ENCODE measurements at places on chromosomes 11 and 22.

DNA sequence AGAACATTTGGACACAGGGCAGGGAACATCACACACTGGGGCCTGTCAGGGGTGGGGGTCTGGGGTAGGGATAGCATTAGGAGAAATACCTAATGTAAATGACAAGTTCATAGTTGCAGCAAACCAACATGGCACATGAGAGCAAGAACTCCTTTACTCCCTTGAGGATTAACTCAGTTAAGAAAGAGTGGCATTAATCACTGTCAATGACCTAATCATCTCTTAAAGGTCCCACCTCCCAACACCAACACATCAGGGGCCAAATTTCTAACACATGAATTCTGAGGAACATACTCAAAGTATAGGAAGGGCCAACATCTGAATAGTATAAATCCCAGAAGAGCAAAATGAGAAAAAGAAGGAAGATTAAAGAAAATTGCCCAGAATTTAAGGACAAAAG, 272.9 kb downstream of the SWAP70 start:
- DNase-seq, result no peak

DNA sequence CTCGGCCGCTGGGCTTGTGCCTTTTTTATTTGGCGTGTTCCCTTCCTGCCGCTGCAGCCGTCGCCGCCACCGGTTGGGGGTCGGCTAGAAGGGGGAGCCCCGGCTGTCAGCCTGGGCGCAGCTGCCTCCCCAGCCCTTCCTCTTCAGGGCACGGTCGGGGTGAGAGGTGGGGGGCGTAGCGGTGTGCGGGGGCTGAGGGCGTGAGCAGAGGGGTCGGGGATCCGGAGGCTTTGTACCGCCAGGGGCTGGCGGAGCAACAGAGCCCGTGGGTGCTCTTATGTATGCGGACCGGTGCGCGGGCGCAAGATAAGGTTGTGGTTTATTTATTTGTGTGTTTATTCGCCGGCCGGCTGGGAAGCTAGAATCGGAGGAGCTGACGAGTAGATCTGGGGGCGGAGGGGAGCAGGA, 477 bp downstream of the ZBTB16 start:
- no peak for DNase-seq

DNA sequence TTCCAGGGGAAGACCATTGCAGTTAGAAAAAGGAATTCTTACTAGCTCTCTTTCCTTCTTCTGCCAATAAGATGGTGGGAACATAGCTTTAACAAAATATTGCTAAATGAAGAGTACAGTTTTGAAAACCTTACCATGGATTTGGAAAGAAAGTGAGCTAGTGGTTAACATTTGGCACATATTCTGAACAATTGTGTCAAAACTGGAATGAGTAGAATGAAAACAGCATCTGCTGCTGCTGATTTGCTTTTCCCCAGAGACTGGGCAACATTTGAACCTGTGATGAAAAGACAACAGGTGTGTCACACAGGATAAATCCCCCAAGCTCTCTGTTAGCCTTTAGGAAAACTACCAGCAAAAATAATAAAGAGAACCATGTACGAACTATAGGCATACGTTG, 761.4 kb downstream of the KCNA4 start:
- no peak for DNase-seq

DNA sequence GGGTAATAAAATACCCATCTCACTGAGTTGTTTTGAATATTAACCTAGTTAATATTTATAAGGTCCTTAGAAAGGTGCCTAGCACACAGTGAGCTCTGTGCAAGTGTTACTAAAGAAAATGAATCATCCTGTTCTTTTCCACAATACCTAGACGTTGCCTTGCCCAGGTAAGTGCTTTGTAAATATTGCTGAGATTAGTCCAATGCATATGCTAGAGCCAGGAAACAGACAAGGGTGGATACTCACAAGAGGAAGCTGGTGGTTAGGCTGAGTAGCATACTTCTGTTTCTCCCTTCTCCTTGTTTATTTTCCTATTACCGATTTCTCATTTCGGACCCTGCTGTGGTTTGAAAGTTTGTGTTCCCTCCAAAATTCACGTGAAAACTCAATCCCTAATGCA, 58.1 kb upstream of the BARX2 start:
- no peak for DNase-seq

GRCh38 chr11:6733326-6734275, 38.2 kb downstream of the OR2AG2 start:
- DNase-seq, result no peak

- peak; percentile 56 for DNase-seq
Observed at GRCh38 chr11:85748455-85748891, 62.5 kb downstream of the SYTL2 start.

GRCh38 chr22:16803255-16803917, 21.8 kb downstream of the XKR3 start:
- no peak for DNase-seq

DNA sequence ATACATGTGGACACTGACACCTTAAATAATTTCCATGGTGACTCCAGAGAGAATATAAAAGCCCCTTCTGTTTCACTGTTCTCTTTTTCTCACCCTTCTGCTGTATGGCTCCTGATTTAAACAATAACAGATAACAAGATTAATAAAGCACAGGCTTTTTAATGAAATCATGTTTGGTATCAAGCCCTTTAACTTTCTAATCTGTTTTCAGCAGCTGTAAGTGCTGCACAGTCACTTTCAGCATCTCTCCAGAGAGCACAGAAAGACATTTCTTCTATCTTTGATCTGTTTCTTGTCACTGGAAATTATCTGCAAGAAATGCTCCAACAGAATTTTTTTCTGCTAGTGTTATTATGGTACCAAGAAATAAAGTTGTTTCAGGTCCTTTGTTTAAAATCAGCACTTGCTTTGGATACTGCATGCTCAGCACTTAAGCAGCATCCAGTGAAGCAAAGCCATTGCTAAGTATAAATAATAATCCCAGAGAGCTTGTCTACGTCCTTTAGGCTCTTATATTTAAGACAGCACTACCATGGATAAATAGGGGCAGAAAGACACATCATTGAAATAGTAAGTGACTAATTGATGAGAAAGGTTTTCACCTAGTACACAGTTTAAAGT, 134.2 kb upstream of the CARD18 start:
- no peak for DNase-seq

- DNase-seq, result no peak
Observed at GRCh38 chr11:76702336-76703128, 32.0 kb upstream of the LRRC32 start.

DNA sequence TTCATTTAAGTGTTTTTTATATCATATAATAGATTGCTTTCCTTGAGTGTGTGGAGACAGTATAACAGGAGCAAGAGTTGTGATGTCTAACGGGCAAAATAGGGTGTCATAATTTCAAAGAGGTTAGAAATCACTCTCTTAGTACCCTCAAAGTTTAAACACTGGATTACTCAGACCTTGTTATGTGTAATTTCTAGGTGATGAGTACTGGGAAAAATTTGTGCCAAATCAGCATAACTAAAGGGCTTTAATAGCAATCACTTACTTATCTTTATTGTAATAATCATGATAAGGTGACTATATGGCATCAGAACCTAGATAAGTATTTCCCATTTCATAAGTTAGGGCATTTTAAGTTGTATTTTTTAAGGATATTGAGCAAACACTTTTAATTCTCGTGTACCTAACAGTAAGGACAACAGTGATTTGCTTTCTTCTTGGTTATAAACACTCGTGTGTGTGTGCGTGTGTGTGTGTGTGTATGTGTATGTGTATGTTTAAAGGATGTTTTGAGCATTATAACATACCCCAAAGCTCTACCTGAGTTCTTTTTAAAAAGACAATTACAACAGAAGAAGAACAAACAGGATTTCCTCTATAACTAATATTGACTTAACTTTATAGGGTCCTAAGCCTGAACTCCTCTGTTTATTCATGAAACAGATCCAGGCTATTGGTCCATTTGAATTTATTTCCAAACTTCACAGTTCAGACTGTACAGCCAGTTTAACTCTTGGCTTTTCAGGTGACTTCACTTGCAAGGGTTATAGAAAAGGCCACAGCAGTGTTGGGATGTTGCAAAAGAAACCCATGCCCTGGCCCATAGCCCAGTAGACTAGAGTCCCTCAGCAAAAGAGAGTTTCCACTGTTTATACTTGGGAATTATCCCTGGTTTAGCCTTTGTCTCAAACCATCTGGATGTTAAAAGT, 23.7 kb upstream of the PDE3B start:
- no peak for DNase-seq

DNA sequence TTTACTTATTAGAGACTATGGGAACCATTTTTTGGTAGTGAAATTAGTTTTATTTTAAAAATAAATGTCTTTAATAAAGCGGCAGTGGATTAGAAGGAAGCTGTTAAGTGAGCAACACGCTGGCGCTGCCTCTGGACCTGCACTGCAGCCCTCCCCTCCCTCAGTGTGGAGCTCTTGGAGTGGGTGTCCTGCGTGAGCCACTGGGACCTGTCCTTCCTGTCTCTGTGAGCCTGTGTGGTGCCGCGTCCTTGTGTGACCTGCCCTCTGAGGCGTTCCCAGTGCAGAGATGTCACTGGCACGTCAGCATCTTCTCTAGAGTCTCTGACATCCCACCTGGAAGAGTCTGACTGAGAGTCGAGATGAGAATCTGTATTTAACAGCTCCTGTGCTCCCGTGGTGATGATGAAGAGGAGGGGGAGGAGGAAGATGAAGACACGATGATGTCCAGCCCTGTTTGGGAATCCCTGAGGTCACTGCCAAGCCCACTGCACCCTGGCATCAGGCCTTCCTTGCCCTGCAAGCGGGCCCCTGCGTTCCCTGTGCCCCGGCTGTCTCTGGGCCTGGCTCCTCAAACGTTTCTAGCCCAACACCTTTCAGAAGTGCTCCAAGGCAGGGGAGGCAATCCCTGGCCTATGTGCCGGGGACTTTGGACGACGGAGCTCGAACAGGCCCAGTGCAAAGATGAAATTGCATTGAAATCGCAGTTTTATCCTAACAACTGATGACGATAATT, 271.8 kb downstream of the TBC1D22A start:
- DNase-seq, result no peak

DNA sequence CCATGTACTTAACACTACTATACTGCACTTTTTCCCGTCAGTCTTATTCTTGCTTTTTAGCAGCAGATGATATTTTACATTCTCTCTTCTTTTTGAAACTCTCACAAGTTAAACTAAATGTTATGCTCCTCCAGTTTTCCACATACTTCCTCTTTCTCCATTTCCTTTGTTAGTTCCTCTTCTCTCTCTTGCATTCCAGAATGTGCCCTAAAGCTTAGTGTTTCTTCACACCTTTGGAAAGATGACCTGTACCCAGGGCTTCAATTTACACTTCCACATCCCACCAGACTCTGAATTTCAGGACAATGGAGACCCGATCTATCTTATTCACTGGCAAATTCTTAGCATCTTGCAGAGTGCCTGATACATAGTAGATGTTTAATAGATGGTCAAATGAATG, 51.8 kb downstream of the APIP start:
- no peak for DNase-seq

- peak; percentile 67 for DNase-seq
Observed at GRCh38 chr11:96012086-96012824, 88.3 kb upstream of the MTMR2 start.

GRCh38 chr11:9399466-9399865, 15.0 kb downstream of the IPO7 start:
- DNase-seq, result peak; percentile 43

GRCh38 chr11:111571829-111572501, 30.3 kb upstream of the SIK2 start:
- no peak for DNase-seq

GRCh38 chr22:39292561-39293074, 26.8 kb downstream of the RPL3 start:
- peak; percentile 98 for DNase-seq

GRCh38 chr11:19674836-19675235, 37.8 kb upstream of the NAV2 start:
- no peak for DNase-seq

- DNase-seq, result no peak
Observed at GRCh38 chr11:114848027-114848426, 169.7 kb downstream of the NXPE2 start.

DNA sequence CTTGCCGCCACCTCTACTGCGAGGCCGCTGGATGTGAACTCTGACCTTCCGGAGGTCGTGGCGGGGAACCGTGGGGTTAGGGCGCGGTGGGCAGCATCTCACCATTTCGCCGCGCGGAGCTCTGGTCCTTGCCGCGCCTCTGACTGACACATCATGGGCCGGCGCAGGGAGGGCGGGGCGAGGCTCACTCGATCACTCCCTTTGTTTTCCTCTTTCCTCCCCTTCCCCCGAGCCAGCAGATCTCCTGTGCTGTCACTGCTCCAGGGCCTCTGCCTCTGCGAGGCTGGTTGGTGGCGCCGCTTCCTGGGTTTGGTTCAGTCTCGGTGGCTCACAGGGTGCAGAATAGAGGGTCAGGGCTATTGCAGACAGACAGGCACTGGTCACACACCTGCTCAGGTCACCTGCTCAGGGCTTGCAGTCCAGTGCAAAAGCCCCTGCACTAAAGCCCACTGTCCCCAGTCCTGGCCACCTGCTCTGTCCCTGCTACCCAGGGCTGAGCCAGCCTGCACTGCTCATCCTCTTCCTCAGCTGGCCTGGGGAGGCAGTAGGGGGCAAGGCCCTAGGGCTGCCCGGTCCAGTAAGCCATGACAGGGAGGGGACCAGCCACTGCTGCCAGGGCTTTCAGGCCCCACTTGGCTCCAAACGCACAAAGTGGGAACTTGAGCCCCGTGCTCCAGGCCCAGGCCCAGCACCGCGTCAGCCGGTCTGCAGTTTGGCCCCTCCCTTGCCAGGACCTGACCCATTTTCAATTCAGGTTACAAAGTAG, 36.2 kb downstream of the PISD start:
- DNase-seq, result peak; percentile 45

GRCh38 chr11:20962581-20962980, 293.2 kb downstream of the NELL1 start:
- DNase-seq, result no peak

GRCh38 chr11:93504110-93505095, 38.8 kb downstream of the SMCO4 start:
- no peak for DNase-seq

DNA sequence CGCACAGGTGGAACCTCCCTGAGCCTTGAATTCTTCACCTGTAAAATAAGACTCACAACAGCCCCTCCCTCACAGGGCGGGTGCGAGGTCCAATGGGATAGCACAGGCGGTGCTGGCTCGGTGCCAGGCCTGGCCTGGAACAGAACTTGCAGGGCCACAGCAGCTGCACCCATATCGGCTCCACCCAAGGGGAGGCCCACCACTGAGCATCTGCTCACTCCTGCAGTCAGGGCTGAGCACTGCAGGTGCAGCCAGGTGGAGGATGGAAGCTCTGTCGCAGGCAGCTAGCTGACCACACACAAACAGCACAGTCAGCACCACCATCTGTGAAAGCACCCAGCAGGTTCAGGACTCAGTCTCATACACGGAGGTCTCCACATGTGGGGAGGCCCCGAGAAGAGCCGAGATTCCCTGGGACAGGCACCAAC, 19.6 kb downstream of the VPS37C start:
- no peak for DNase-seq

GRCh38 chr22:24094966-24095365, 83.9 kb downstream of the CABIN1 start:
- no peak for DNase-seq

- no peak for DNase-seq
Observed at GRCh38 chr22:29393019-29393608, 4.7 kb upstream of the AP1B1 start.

Measured in fibroblast of skin of back (primary cell).